Upper lobe of left lung (tissue), 6 donors: ENCODE measurements at places on chromosomes 4 and X. TPM values are rescaled to one million over a fixed set of nuclear protein-coding genes. Genes with fewer than 3 reads are reported as not detected.

GRCh38 chr4:122836941-122837340, 10.3 kb downstream of the FGF2 start:
- no peaks in the 10 kb centered on the region for H3K27me3 ChIP-seq
- no peaks in the 10 kb centered on the region for H3K36me3 ChIP-seq
- DNase-seq = no peak
- H3K4me3 ChIP-seq = no peak overlapping the region
- H3K27ac ChIP-seq = no peak overlapping the region
- H3K4me1 ChIP-seq = no peaks in the 10 kb centered on the region

DNA sequence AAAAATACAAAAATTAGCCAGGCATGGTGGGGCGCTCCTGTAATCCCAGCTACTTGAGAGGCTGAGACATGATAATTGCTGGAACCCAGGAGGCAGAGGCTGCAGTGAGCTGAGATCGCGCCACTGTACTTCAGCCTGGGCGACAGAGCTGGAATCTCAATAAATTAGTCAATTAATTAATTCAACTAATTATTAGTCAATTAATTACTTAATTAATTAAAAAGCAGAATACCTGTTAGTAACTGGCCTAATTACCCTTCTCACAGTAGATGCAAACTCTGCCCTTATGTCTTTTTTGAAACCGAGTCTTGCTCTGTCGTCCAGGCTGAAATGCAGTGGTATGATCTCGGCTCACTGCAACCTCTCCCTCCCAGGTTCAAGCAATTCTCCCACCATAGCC, 261.2 kb downstream of the ASMT start:
- H3K4me1 ChIP-seq = no peaks in the 10 kb centered on the region
- H3K27me3 ChIP-seq = no peaks in the 10 kb centered on the region
- H3K4me3 ChIP-seq = no peak overlapping the region
- no peak overlapping the region for H3K27ac ChIP-seq

GRCh38 chr4:22372986-22373385, 142.9 kb downstream of the ADGRA3 start:
- H3K4me3 ChIP-seq = no peak overlapping the region
- no peaks in the 10 kb centered on the region for H3K4me1 ChIP-seq

- H3K36me3 ChIP-seq = no peaks in the 10 kb centered on the region
- no peak overlapping the region for H3K4me3 ChIP-seq
- no peak for DNase-seq
- H3K4me1 ChIP-seq = no peaks in the 10 kb centered on the region
These were observed 188.3 kb upstream of the RPS6KA3 start for GRCh38 chrX:20455001-20455400.

DNA sequence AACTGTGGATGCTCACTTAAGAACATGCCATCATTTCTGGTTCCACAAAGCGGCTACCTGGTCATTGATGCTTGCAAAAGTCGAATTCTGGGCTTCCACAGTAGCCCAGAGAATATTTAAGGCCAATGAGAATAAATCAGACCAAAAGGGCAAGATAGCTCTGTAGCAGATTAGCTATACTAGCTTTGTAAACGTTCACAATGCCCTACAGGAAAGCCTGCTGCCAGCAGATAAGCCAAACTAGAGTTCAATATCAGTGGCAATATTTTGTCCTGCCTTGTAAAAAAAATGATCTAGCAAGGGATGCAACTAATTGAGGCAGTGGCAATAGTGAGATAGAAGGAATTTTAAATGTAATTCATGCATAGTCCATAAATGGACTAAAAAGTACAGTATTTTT, 387.7 kb upstream of the TEX13C start:
- no peak overlapping the region for H3K27ac ChIP-seq
- DNase-seq = no peak
- H3K27me3 ChIP-seq = no peaks in the 10 kb centered on the region
- H3K4me3 ChIP-seq = no peak overlapping the region
- no peaks in the 10 kb centered on the region for H3K4me1 ChIP-seq
- no peaks in the 10 kb centered on the region for H3K36me3 ChIP-seq

- no peak overlapping the region for H3K27ac ChIP-seq
- H3K27me3 ChIP-seq = no peaks in the 10 kb centered on the region
- no peak overlapping the region for H3K4me3 ChIP-seq
- H3K36me3 ChIP-seq = no peaks in the 10 kb centered on the region
- H3K4me1 ChIP-seq = no peaks in the 10 kb centered on the region
These were observed 31.7 kb upstream of the METAP1 start for GRCh38 chr4:98963538-98964433.

GRCh38 chr4:184402239-184402638, 72.1 kb downstream of the IRF2 start:
- H3K27ac ChIP-seq = no peak overlapping the region
- peaks cover 42% of the 10 kb centered on the region for H3K36me3 ChIP-seq
- H3K27me3 ChIP-seq = no peaks in the 10 kb centered on the region
- peaks cover 4% of the 10 kb centered on the region for H3K4me1 ChIP-seq

DNA sequence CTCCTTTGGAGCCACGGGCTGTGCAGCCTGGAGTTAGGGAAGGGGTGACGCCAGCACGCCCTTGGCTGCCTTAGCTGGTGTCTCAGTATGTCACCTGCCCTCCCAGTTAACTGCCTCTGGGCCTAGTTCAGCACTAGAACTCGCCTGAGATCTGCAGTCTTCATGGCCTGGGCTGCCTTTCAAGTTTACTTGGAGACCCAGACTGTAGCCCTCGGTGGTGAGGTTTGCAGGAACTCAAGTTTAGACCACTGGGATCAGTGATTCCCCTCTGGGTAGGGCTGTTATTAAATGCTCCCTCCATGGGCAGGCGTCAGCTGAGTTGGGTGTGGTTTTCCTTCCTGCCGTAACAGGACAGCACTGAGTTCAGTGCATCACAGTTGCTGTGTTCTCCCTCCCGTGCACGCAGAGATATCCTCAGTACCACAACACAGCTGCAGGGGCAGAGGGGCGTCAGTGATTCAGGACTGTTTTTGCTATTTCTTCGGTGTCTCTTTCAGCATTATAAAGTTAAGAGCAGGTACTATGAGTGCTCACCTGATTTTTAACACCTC, 30.5 kb downstream of the PLAC8 start:
- peak overlapping the region; percentile 71 for H3K27ac ChIP-seq
- peaks cover 4% of the 10 kb centered on the region for H3K36me3 ChIP-seq
- peaks cover 7% of the 10 kb centered on the region for H3K4me1 ChIP-seq
- no peak overlapping the region for H3K4me3 ChIP-seq

DNA sequence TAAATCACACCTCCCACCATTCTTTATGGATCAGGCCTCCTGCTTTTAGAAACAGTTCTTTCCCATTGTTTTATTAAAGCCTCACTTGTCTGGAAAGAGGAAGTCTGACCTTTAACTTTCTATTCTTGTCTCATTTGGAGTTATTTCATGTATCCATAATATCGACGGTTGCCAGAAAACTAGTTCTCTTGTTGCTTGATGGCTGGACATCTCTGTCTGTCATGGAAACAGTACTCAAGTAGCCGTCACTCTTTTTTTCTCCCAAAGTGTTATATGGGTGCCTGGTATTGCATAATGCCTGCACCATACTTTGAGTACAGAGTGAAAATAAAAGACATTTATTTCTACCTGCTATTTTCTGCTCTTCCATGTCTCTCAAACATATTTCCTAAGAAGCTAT, 61.4 kb downstream of the PHEX start:
- H3K4me3 ChIP-seq = no peak overlapping the region
- H3K27ac ChIP-seq = no peak overlapping the region
- no peak for DNase-seq
- no peaks in the 10 kb centered on the region for H3K36me3 ChIP-seq

- H3K27me3 ChIP-seq = no peaks in the 10 kb centered on the region
- H3K4me3 ChIP-seq = no peak overlapping the region
- H3K27ac ChIP-seq = no peak overlapping the region
- no peak for DNase-seq
These were observed 121.1 kb upstream of the NDST4 start for GRCh38 chr4:115234405-115235093.

DNA sequence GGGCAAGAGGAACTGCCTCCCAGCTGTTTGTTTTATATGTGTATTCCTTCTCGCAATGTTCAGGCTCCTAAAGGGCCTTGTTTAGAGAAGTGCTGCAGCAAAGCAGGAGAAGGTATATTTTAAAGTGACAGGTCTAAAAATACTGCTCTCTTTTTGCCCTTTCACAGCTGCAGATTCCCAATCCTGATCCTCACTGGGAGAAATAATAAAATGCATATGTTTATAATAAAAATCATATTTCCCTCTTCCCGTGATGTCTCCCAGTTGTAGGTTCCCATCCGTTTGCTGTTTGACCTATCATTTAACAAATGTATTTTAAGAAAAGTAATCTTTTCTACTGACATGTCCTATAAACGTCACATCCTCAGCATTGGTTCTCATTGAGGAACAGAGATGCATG, 62.7 kb upstream of the GPC4 start:
- DNase-seq = no peak
- H3K27me3 ChIP-seq = no peaks in the 10 kb centered on the region
- H3K4me3 ChIP-seq = no peak overlapping the region
- H3K36me3 ChIP-seq = no peaks in the 10 kb centered on the region
- no peaks in the 10 kb centered on the region for H3K4me1 ChIP-seq
- H3K27ac ChIP-seq = no peak overlapping the region

DNA sequence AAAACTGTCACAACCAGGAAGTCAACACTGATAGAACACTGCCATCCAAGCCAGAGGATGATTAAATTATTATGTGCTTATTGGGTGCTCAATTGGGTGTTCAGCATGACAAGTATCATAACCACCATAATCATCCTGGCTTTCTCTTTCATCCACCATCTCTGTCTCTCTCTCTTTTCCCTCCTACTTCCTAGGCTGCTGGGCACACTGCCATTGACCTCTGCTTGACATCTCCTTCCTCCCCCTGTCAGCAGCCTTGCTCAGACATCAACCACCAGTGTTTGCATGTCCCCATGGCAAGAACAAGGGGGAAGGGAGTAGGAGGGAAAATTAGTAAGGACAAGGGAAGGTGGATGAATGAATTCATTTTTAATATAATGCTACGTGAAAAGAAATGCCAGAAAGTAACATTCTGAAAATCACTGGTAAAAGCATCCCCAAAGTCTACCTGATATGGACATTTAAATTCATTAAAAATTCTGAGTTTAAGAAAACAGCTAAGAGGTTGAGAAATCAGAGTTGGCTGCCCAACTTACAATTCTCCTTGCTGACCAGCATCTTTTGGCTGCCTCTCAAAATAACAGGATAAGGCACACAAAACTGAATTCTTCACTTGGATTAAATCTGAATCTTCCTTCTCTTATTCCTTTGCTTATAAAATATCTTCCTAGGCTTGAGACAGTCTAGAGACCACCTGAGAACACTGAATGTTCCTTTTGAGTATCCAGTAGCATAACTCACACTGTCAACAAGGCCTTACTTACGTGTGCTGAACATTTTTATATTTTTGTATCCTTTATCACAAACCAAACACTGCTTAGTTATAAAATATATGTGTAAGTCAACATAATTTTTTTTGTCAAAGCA, 48.5 kb downstream of the SNCA start:
- no peaks in the 10 kb centered on the region for H3K27me3 ChIP-seq
- H3K4me3 ChIP-seq = no peak overlapping the region
- H3K4me1 ChIP-seq = no peaks in the 10 kb centered on the region
- no peak for DNase-seq
- H3K27ac ChIP-seq = no peak overlapping the region
- no peaks in the 10 kb centered on the region for H3K36me3 ChIP-seq

DNA sequence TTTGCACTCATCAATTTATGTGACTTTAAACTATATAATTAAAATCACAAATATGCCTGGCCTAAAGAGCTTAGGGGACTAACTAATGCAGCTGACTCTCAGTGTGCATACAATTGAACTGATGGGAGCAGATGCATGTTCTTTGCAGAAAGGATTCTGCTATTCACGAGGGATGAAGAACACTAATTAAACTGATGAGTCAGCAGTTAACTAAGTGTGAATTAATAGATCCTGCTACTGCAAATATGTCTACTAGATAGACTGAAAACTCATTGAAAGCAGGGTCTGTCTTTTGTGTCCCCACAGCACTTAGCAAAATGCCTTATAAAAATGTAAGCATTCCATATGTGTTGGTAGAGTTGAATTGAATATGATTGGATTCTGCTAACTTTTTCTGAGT, 104.0 kb downstream of the SRPX start:
- H3K27me3 ChIP-seq = no peaks in the 10 kb centered on the region
- H3K4me3 ChIP-seq = no peak overlapping the region
- DNase-seq = no peak
- H3K36me3 ChIP-seq = no peaks in the 10 kb centered on the region
- H3K4me1 ChIP-seq = no peaks in the 10 kb centered on the region

DNA sequence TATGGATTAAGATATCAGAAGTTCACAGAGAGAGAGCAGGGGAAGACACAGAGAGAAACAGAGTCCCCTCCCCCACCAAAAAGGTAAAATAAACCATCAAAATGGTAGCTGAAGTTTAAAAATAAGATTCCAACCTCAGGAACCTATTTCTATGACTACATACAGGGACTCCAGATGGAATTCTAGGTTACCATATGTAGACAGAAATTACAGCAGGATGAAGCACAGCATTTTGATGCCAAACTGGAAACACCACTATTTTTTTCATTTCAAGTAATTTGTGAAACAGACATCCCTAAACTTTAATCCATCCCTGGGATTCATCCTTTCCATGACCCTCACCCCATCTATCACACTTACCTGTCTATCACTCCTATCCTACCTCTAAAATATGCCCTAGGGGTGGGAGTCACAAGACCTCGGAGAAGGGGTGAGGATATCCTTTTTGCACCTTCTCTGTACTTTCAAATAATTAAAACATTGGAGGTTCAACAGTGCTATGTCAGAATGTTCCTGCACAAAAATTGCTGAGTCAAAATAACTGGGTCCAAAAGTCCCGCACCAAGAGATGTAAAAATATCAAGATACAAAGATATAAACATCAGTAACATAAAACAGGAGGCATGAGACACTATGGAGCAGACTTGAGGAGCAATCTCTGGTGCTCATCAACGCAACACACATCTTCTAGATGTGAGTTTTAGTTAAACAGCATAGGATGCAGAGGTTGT, 344.5 kb upstream of the RASGEF1B start:
- peaks cover 9% of the 10 kb centered on the region for H3K4me1 ChIP-seq
- H3K27ac ChIP-seq = no peak overlapping the region
- no peaks in the 10 kb centered on the region for H3K27me3 ChIP-seq
- H3K4me3 ChIP-seq = no peak overlapping the region

DNA sequence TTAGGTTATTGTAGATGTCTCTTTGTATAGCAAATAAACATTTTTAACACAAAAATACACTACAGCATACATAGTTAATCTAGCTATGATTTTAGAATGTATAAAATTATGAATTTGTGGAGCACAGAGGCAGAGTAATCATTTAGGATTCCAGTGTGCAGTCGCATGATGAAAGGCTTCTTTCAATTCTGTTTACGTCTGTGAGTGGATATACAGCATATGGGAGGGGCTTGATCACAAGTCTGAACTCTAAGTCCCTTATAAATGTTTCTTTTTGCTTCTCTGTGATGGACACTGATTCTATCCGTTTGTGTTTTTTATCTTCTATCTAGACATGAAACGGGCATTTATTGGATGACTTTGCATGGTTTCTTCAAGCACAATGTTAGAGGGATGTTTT, 1239.6 kb upstream of the AGA start:
- no peak overlapping the region for H3K27ac ChIP-seq
- no peak for DNase-seq
- no peaks in the 10 kb centered on the region for H3K36me3 ChIP-seq
- no peaks in the 10 kb centered on the region for H3K27me3 ChIP-seq
- no peak overlapping the region for H3K4me3 ChIP-seq

Gene ASMT
- total RNA-seq = not detected

Gene SPANXB1
- total RNA-seq = not detected

Gene ADGRL3
- total RNA-seq = 2.8 TPM

Gene TMPRSS11E
- total RNA-seq = not detected

Gene STK32B
- total RNA-seq = 1.8 TPM

Gene DCAF4L1
- total RNA-seq = 0.34 TPM

Gene LRP2BP
- total RNA-seq = 0.40 TPM

Gene AKAP14
- total RNA-seq = not detected

Gene ENAM
- 0.17 TPM for total RNA-seq

Gene F8A3
- 30.4 TPM for total RNA-seq

Gene ADH1B
- 126 TPM for total RNA-seq

Gene SH2D1A
- 0.44 TPM for total RNA-seq

Gene SYNPO2
- total RNA-seq = 20.1 TPM

Gene CXorf51A
- total RNA-seq = not detected
